ENCODE measurements at places on chromosomes 11 and 22. TPM values are rescaled to one million over a fixed set of nuclear protein-coding genes. Genes with fewer than 3 reads are reported as not detected.

DNA sequence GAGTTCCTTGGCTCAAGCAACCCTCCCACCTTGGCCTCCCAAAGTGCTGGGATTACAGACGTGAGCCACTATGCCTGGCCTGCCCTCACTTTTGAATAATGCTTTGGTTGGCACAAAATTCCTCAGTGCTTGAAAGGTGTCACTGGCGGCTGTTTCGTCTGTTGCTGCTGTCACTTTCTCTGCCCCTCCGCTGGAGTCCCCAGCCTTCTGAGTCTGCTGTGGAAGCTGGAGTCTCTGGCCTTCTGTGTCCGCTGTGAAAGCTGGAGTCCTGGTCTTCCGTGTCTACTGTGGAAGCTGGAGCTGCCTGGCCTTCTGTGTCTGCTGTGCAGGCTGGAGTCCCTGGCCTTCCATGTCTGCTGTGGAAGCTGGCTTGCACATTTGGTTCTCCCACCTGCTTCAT, 4.9 kb upstream of the KRTAP5-1 start:
- no peak for DNase-seq

- DNase-seq: no peak
These were observed 284.5 kb downstream of the LARGE1 start for GRCh38 chr22:33635766-33636165.

GRCh38 chr22:20431511-20432192, 6.0 kb downstream of the SCARF2 start:
- no peak for DNase-seq

- DNase-seq: no peak
These were observed 11.5 kb upstream of the TRIM68 start for GRCh38 chr11:4619514-4619913.

- no peak for DNase-seq
These were observed 5.0 kb downstream of the FTH1 start for GRCh38 chr11:61962213-61963015.

DNA sequence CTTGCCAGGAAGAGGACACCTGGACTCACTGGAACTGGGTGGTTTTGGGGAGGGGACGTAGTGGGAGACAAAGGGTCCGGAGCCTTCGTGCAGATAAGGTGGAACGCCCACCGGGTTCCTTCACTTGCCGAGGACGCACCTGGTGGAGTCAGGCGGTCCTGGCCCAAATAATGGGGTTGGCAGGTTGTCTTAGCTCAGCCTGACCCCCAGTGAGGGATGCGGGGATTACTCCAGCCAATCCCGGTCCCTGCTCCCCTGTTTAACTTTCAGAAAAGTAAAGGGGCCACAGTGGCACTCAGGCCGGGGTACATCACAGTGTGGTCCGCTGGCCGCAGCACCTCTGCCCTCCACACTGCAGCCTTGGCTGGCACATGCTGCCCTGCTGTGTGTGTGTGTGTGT, 18.0 kb downstream of the A4GALT start:
- no peak for DNase-seq

DNA sequence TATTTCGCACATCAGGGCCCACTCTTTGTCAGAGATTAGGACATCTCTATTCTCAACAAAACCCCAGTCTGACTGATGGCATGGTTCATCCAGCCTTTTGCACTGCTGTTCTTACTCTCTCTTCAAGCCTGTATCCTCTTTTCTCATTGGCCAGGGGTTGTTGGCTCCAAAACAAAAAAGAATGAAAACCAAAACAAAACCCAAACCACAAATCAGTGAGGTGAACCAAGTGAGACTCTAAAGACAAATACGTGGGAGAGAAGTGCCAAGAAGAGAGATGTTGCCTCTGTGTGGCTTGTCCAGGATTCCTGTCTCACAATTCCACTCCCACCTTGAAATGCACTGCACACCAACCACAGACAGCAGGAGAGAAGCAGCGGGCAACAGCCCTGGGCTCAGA, 278.9 kb upstream of the NARS2 start:
- no peak for DNase-seq

- DNase-seq: no peak
These were observed 1385.0 kb downstream of the TBC1D22A start for GRCh38 chr22:48147404-48147803.

DNA sequence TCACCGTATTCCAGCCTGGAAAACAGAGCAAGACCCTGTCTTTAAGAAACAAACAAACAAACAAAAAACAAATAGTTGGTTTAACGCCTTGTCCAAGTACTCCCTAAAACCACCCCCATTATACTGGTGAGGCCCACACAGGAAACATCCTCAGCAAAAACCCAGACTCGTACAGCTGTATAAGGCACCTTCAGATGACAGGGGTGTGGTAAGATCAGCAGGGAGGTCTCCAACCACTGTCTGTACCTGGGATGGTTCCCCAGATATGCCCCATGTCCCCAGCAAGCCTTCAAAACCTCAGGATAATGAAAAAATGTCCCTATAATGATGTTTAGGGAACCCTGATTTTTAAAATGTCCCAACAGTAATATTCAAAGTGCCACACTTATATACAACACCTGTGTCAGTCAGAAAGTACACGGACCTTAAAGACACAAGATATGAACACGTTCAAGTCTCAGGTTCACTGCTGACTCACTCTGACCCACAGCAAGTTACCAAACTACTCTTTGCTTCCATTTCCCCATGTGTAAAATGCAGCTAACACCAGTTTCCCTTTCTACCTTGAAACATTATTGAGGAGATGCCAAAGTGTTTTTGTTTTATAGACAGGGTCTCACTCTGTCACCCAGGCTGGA, 9.3 kb downstream of the SF3A1 start:
- DNase-seq: no peak

DNA sequence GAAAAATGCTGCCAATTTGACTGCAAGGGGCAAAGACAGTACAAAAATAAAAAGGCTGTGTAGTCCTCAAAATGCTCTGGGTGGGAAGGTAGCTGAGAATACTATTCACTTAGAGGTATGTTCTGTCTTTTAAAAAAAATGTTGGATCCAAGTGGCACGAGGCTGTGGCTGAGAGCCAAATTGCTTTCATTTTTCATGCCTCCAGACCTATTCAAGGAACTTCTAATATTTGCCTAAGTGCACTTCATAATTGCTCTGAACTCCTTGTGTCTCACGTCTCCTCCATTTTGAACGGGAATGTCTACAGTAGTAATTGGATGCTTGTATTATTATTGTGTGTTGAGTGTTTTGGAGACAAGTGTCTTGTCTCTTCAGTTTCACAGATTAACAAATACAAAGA, 19.1 kb upstream of the SLC22A25 start:
- no peak for DNase-seq

- DNase-seq: no peak
These were observed 11.1 kb upstream of the NOX4 start for GRCh38 chr11:89502301-89502700.

GRCh38 chr22:18979957-18980356, 43.9 kb upstream of the PRODH start:
- no peak for DNase-seq

DNA sequence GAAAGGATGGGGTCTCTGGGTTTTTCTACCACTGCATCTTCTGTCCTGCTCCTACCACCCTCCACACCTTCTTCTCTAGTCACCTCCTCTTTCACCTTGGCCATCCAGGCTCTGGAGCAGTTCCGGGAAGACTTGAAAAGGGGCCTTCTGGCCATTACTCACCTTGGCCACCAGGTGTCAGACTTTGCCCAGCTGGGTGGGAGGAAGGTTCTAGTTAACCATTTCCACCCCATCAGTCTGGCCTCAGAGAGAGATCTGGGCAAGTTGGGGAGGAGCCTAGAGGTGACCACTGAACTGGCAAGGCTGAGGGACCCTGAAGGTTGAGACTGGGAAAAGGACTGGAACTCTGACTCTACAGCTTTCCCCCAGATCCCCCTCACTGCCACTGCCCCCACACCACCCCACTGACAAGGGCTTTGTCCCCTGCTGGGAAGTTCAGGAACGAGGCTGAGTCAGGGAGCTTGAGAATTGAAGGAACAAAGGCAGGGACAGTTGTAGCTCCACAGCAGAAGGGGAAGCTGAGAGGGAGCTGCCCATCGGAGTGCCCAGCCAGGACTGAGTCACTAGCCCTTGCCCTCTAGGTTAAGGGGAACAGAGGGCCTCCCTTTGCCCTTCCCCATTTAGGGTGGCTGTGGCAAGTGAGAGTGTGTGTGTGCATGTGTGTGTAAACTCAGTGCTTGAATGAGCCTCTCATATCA, 3.7 kb upstream of the POLD4 start:
- DNase-seq: peak; percentile 50

GRCh38 chr22:49300951-49301397, 526.7 kb downstream of the BRD1 start:
- DNase-seq: no peak

DNA sequence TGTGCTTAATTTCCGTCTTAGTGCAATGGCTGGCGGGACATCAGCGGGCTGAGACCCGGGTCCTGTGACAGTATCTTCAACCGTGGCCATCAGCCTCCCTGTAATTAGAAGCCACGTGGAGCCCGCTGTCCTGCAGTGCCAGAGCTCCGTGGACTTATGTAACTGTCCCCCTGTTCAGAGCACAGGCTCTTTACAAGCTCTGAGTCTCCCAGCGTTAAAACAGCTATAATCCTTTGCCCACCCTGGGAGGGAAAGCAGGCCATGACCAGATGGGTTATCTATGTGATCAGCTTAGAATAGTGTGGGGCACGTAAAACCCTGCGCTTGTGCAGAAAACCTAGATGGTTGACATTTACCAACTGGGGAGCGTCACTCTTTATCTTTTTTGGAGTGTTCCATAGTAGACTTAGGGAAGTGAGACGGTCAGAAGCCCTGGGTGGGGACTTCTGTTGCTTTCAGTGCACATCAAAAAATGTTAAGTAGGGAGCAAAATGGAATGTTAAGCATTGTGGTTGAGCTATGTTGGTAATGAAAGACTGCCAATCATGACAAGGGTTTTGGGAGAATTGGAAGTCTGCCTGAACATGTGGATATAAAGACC, 103.5 kb upstream of the CADM1 start:
- no peak for DNase-seq

DNA sequence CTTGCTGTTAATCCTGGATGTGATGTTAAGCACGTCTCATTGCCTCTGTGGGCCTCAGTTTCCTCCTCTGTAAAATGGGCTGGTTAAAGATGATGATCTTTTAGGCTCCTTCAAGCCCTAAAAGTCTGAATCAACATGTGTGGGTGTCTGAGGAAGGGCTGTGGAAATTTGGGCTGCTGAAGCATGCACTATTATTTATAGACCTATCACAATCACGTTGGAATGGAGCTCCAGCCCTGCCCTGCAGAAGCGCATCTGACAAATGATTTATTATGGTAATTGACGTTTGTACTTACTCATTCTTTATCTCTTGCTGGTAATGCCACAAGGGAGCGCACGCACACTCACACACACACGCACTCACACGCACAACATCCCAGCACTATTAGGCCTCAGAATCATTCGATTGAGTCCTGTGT, 20.4 kb downstream of the P2RX3 start:
- DNase-seq: no peak

GRCh38 chr11:76615950-76616349, 54.6 kb downstream of the LRRC32 start:
- peak; percentile 83 for DNase-seq

DNA sequence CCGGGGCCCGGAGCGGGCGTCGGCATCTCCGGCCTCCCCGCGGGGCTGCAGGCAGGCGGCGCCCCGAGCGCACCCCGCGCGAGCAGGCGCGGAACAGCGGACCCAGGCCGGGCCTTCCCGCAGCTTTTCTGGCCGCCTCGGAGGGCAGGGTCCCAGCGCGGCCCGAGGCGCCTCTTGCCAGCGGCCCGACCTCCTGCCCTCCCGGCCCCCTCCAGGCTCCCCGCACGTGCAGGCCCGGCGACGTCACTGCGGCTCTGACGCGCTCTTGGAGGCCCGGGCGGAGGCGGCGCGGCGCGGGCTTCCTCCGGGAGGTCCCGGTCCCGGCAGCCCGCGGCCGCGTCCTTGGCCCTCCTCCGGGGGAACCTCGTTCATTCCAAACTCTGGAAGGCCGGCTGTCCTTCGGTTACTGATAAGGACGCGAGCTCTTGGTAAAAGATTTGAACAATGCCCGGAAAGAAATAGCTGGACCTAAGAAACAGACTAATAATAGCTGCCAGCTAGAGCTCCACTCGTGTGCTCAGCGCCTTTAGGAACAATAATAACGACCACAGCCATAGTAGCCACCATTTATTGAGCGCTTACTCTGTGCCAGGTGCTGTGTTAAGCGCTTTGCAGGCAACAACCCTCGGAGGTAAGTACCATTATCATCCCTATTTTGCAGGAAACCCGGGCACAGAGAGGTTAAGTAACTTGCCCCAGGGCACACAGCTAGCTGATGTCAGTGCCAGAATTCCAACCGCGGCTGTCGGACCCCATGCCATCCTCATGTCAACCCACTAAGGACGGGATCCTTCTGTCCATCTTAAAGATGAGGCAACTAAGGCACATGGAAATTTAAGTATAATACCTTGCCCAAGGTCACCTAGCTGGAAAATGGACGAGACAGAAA, 39.1 kb upstream of the CREB3L1 start:
- DNase-seq: peak; percentile 59

RAB39A gene
- 0.07 TPM for total RNA-seq

DGCR6 gene
- total RNA-seq: 0.26 TPM

IL18BP gene
- total RNA-seq: 6.1 TPM

FAM168A gene
- total RNA-seq: 8.4 TPM

CCDC15 gene
- 2.6 TPM for total RNA-seq
